ENCODE measurements at places on chromosomes 4 and X.

- DNase-seq = no peak
These were observed 67.7 kb downstream of the UGT2A3 start for GRCh38 chr4:68883870-68884269.

GRCh38 chr4:3385711-3386420 is 55.9 kb upstream of the HGFAC start:
- no peak for DNase-seq

- DNase-seq = no peak
These were observed 37.9 kb upstream of the CYP2U1 start for GRCh38 chr4:107893171-107894137.

DNA sequence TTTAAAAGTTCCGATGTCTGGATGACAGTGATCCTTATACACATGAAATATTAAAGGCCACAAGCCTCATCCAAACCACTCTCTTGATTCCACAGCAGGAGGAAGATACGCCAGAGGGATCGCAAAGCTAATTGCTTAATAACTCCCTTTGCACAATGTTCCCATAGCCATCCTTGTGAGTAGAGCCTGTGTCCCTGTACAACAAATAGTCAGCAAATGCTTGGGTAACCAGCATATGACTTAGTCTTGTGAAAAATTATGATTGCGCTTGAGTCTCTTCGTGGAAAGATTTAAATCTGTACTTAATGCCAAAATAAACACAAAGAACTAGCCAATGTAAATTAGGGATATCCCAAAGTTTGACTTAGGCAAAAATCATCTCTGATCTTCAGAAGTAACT is 31.5 kb downstream of the SLC9A7 start:
- DNase-seq = no peak

- DNase-seq = no peak
These were observed 592.5 kb downstream of the PPARGC1A start for GRCh38 chr4:23297327-23297726.

DNA sequence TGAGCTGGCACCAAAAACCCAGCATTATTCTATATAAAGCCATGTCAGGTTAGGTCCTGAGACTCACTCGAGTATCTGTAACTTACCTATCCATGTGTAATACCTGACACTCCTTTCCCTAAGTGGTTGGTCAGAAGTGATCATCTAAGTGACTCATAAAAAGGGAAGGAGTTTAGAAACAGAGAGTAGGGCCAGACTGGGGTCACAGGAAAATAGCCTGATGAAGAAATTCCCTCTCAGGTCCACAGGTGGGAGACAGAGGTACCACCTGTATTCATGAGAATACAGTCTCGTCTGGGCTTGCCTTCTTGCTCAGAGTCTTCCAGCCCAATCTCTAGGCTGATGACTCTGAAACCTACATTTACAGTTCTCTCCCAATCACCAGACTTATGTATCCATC is 161.8 kb upstream of the MAP3K15 start:
- DNase-seq = no peak

- DNase-seq = no peak
These were observed 14.5 kb upstream of the MED14 start for GRCh38 chrX:40749681-40750494.

Measured in fibroblast of skin of right biceps (primary cell).